Fibroblast of villous mesenchyme (primary cell): ENCODE measurements at places on chromosomes 3 and 15. TPM values are rescaled to one million over a fixed set of nuclear protein-coding genes. Genes with fewer than 3 reads are reported as not detected.

The LINGO1 gene
- not detected in 2 replicates for total RNA-seq

The SLC25A36 gene
- 56.7 and 65.2 TPM in 2 replicates for total RNA-seq

The RTP3 gene
- 0.43 TPM in 1 of 2 replicates, not detected in the other for total RNA-seq

The PLSCR2 gene
- 0.43 TPM in 1 of 2 replicates, not detected in the other for total RNA-seq

The LCTL gene
- total RNA-seq, result 0.32 and 0.43 TPM in 2 replicates

The SRP14 gene
- 93.3 and 96.6 TPM in 2 replicates for total RNA-seq
